ENCODE measurements at places on chromosomes 13 and 19.

DNA sequence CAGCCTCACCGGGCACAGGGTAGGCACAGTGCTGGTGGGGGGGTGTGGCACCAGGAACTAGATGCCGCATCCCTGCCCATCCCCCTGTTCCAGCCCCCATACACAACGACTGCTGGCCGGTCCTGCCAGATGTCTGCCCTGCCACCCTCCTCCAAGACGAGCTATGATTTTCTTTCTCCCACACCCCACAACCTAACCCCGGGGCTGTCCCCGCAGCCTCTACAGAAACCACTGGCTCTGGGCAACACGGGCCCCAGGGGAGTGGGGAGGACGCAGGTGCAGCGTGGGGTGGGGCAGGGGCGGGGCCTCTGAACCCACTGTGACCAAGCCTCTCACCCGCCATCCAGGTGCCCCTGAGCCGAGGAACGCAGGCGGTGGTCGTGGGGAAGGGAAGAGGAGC is 15.5 kb downstream of the PGLS start:
- DNase-seq: no peak

- no peak for DNase-seq
Observed at GRCh38 chr13:22961835-22962537, 218.8 kb upstream of the SGCG start.

DNA sequence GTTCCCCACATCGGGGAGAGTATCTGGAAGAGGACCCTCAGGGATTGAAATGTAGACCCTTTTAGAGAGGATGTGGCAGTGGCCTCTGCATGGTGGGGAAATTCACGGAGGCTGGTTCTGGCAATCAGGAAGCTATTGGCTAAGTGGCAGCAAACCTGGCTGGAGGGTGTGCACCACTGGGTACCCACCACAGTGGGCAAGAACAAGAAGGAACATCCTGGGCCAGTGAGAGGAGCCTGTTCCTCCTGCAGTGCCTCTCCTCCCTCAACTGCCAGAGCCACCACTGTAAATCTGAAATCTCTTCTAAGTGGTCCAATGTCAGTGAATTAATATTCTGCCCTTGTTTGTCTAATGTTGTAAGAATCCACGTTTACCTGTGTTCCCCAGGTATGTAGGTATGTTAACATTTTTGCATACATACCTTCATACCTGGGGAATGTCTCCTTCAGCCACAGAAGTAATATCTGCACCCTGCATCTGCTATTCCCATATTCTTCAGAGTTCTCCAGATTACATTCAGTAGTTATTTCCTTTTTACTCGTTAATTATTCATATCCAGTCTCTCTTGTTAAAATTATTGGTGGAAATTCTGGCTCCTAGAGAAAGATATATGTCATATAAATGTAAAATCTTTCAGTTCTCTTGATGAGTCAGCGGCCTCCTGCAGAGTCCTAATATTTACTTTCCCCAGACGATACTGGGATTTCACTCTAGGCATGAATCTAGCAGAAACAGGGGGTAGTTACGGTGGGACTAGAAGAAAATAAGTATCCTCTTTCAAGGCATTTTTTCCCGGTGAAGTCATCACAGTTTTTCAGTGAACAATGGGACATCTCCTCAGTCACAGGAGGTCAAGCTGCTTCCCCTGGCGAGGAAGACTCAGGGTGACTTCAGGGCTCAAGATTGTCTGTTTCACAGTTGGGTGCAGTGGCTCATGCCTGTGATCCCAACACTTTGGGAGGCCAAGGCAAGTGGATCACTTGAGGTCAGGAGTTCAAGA is 148.3 kb downstream of the MYO16 start:
- DNase-seq: no peak

DNA sequence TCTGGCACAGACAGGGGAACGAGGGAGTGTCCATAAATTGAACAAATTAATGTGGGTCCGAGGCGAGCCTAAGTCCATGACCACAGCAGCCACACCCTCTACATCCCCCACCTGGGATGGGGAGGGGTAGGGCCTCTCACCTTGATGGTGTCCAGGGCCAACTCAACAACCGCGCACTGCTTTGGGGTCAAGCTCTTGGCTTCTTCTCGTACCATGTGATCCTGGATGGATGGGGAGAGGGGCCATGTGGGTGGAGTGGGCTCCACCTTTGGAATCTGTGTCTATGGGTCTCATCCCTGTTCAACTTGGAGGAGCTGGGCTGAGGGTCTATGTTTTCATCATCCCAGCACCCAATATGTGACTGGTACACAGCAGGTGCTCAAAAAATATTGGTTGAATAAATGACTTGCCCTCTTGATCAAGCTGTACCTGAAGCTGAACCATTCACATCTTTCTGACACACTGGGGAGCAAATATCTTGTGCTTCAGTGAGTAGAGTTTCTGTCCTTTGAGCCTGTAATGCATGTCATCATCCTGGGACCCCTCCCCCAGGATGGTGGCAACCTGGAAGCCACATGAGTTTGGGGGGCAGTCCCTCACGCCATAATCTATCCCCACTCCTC is 62.9 kb downstream of the COLGALT1 start:
- no peak for DNase-seq

DNA sequence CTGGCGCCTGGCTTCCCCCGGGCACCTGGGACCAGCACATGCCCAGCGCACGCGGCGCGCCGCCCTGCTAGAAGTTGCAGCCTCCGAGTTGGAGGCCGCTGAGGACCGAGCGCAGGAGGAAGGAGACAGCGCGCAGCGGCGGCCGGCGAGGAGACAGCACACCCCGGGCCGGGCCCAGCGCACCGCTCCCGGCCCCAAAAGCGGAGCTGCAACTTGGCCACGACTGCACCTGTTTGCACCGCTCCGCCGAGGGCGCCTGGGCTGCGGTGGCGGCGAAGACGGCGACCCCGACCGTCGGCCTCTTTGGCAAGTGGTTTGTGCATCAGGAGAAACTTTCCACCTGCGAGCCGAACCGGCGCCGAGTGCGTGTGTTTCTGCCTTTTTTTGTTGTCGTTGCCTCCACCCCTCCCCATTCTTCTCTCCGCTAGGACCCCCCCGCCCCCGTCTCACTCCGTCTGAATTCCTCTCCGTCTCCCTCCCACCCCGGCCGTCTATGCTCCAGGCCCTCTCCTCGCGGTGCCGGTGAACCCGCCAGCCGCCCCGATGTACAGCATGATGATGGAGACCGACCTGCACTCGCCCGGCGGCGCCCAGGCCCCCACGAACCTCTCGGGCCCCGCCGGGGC is at the start of gene SOX1:
Gene SOX1 (plus strand): TSS at position 34 of the 626 bp plus-strand sequence. CDS start 510 bp downstream, at position 544.
- no peak for DNase-seq

- no peak for DNase-seq
Observed at GRCh38 chr19:2969104-2969504, 8.3 kb upstream of the TLE6 start.

GRCh38 chr13:35797991-35798390 is 321.5 kb upstream of the MAB21L1 start:
- DNase-seq: no peak

DNA sequence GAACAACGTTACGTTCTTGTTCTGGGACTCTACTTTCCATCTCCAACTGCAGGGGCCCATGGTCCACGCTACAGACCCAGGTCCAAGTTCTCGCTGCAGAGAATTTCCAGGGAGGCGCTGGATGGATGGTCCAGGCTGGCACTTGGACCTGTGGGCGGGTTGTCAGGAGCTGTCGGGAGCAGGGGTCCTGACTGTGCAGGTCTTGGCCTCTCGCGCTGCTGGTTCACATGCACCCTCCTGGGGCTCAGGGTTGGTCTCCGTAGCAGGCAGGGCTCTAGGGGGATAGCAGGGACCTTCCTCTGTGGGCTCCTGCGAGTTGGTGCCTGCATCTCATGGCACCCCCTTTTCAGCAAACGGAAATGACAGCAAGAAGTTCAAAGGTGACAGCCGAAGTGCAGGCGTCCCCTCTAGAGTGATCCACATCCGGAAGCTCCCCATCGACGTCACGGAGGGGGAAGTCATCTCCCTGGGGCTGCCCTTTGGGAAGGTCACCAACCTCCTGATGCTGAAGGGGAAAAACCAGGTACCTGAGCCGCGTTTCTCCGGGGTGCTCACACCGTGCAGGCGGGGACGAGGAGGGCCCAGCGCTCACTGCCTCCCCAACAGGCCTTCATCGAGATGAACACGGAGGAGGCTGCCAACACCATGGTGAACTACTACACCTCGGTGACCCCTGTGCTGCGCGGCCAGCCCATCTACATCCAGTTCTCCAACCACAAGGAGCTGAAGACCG is 6.6 kb downstream of the PTBP1 start:
- peak; percentile 45 for DNase-seq

DNA sequence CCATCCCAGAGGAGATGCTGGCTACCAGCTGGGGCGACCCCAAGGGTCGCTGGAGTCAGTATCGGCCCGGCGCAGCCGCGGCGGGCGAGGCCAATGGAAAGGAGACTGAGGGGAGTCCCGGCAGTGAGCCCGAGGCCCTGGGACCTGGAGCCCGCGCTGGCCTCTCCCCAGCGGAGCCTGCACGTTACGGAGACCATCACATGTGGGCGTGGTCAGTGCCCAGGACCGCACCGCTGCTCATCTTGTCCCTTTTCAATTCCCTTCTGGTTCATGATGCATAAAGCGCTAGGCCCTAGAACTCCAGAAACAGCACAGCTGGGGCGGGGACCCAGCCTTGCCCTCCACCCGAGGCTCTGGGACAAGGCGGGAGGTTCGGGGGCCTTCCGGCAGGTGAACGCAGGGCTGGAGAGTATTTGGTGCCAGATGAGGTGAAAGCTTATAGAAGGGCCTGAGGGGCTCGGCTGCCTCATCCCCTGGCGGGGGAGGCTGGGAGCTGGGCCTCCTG is 8.0 kb downstream of the C19orf25 start:
- DNase-seq: no peak

DNA sequence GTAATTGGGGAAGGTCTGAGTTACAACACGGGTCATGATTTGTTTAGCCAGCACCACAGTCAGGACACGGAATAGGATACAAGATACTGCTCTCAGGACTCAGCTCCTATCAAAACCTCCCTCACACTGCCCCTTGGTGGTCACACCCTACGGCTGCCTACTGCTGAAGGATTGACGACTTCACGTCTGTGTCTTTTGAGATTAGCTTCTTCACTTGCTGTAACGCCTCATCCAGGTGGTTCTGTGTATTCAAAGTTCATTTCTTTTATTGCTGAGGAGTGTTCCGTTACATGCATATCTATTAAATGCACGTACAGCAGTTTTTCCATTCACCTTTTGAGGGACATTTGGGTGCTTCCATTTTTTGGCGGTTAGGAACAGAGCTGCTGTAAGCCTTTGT is 46.3 kb downstream of the URI1 start:
- no peak for DNase-seq

DNA sequence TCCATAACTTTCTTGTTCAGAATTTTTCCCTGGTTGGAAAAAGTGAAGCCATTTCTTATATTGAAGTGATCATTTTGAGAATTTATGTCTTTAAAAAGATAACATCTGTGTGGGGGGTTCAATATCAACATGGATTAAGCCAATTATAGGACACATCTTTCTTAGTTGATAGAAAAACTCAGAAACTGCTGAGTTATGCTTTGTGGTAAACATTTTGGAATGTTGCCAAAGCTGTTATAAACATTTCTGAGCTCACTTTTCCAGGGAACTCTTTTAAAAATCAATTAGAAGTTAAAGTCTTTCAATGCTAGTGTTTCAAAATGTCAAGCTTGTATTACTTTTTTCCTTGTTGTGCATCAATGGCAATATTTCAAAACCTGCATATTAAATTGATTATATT is 248.8 kb downstream of the DACH1 start:
- DNase-seq: no peak

DNA sequence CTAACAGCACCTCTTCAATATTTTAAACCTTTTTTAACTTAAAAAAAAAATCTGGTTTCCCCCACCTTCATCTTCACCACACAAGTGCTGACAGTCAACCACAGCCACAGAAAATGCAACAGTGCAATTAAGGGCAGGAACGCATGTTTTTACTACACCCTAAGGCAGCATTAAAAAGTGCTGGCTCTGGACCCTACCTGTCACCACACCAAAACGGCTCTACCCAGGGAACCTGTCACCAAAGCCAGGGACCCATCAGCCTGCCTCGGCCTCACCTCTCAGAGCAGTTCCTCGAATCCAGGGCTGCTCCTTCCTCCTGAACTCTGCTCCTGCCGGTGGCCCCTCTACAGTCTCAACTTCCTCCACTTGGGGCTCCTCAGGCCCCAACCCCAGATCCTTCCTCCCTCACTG is 22.5 kb upstream of the SLC35E1 start:
- DNase-seq: no peak

DNA sequence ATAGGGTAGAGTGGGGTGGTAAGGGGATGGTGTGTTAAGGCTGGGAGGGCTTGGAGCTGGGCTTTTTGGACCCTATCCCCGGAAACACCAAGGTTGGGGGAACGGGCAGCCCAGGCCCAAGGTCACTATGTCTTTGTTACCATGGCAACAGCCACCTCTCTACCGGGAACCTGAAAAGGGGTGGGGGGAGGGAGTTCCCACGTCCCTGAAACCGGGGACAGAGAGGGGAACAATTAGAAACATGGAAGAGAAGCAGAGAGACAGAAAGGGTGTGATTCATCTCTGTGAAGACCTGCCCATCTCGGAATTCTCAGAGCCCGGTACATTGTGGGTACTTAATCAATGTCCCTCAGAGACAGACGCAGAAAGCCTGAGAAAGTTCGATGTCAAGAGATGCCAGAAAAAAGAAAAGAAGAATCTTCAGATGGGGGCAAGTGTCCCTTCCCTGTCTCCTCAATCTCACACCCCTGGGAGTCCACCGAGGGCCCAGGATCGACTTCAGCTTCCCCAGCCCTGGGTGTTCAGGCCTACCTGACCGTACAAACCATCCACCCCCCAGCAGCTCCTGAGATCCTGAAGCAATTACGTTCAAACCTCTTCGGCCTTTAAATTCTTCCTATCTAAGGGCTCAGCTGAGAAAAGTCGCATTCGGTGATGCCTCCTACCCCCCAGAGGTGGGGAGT is 6.8 kb upstream of the LRFN1 start:
- DNase-seq: no peak

GRCh38 chr13:50910485-50910805 is 854 bp downstream of the RNASEH2B start:
- DNase-seq: no peak

GRCh38 chr13:43243711-43244110 is 220.3 kb downstream of the DNAJC15 start:
- no peak for DNase-seq

GRCh38 chr19:13155472-13156359 is 5.5 kb downstream of the IER2 start:
- DNase-seq: peak; percentile 80

All from HL-60 (cell line).